GM12892 (cell line): ENCODE measurements at places on chromosomes 13 and 19.

DNA sequence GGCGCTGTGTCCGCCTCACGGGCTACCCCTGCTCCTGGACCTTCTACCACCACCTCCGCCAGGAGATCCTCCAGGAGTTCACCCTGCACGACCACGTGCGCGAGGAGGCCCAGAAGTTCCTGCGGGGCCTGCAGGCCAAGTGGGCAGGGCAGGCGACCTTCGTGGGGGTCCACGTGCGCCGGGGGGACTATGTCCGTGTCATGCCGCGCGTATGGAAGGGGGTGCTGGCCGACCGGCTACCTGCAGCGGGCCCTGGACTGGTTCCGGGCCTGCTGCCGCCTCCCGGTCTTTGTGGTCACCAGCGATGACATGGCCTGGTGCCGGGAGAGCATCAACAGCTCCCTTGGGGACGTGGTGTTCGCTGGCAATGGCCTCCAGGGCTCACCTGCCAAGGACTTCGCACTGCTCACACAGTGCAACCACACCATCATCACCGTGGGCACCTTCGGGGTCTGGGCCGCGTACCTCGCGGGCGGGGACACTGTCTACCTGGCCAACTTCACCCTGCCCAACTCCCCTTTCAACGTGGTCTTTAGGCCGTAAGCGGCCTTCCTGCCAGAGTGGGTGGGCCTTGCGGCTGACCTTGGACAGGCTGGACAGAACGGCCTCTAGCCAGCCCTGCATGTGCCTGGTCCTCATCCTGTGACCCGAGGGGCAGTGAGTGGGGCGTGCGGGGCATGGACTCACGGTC is 7.8 kb upstream of the NTN5 start:
- DNase-seq, result no peak

GRCh38 chr13:114063545-114064449 is 68.6 kb downstream of the RASA3 start:
- no peak for DNase-seq

DNA sequence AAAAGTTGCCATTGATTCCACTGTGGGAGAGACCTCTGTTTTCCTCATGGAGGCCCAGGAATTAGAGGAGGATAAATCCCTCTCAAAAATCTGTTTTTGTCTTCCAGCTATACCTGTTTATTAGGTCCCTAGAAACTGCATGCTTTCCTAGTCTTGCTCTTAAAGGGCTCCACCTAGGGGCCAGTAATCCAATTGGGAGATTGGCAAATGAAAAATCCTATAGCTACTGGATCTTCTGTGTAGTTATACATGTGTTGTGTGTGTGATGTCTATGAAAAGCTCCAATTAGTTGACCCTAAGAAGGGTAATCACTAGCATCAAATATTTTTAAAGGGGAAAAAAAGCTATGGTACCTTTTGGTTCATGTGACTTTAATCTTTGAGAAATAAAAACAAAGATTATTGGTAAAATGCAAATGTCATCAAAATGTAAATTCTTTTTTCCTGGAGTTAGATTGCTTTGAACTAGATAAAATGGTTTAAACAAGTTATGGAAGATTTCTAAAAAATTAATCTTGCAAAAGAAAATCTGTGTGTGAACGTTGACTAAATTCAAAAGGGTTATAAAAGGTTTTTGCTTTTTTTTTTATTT is 63.4 kb upstream of the C1QTNF9B start:
- DNase-seq, result no peak

DNA sequence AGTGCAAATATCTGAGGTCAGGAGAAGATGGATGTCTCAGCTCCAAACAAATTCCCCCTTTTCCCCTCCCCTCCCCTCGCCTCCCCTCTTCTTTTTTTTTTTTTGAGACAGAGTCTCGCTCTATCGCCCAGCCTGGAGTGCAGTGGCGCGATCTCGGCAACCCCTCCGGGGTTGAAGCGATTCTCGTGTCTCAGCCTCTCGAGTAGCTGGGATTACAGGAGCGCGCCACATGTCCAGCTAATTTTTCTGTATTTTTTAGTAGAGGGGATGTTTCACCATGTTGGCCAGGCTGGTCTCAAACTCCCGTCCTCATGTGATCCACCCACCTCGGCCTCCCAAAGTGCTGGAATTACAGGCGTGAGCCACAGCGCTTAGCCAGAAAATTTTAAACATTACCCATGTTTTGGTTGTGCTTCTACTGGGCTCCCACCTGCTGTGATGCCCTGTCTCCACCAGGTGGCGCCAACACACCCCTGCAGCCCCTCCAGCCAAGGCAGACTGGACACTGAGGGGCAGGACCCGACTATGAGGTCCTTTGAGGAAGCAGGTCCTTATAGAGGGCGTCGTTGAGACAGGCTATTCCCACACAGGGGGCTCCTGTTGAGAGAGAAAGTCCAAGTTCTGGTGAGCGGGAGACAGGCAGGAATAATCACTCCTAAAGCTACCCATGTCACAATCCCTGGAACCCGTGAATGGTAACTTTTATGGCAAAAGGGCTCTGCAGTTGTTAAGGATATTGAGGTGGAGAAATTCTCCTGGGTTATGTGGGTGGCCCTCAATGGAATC is 6.3 kb downstream of the ERICH4 start:
- peak; percentile 78 for DNase-seq

DNA sequence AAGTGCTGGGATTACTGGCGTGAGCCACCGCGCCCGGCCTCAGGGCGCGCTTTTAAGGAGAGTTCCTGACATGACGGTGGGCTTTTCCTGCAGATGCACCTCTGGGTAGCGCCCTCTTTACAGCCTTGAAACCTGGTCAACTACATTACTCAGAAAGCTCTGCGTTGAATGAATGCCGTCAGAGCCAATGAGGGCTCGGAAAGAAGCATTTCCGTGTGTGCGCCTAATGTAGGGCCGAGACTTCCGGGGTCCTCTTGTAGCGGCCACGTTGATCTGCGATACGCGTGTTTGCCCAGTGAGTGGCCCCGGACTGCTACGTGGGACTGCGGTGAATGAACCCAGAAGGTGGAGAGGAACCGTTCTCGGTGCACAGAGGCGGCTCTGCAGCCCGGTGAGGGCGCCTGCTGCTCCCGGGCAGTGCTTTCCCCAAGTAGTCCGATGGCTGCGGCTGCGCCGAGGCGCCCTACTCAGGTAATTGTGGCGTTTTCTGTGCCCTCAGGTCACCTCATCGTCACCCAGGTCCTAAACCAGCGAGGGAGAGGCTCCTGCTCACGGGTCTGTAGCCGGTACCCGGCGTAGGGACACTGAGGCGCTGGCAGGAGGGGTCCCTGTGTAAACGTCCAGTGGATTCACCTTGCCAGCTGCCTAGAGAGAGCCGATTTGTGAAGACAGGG is 4.9 kb upstream of the ZNF552 start:
- DNase-seq, result peak; percentile 77

GRCh38 chr13:110499621-110500281 is 61.8 kb downstream of the RAB20 start:
- DNase-seq, result no peak

- no peak for DNase-seq
Measured at GRCh38 chr19:10846500-10847202, 1.6 kb upstream of the C19orf38 start.

DNA sequence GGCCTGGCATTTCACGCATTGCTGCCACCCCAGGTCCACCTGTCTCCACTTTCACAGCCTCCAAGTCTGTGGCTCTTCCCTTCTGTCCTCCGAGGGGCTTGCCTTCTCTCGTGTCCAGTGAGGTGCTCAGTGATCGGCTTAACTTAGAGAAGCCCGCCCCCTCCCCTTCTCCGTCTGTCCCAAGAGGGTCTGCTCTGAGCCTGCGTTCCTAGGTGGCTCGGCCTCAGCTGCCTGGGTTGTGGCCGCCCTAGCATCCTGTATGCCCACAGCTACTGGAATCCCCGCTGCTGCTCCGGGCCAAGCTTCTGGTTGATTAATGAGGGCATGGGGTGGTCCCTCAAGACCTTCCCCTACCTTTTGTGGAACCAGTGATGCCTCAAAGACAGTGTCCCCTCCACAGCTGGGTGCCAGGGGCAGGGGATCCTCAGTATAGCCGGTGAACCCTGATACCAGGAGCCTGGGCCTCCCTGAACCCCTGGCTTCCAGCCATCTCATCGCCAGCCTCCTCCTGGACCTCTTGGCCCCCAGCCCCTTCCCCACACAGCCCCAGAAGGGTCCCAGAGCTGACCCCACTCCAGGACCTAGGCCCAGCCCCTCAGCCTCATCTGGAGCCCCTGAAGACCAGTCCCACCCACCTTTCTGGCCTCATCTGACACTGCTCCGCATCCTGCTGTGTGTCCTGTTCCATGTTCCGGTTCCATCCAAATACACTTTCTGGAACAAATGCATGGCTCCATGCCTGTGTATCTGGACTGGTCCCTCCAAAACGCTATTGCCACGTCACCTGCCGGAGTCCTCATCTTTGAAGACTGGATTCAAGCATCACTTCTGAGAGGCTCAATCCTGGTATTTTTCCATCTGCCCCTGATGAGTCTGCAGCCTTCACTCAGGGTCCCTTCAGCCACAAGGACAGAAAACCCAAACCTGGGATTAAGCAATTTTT is 10.7 kb upstream of the DHDH start:
- DNase-seq, result no peak

- no peak for DNase-seq
Measured at GRCh38 chr19:40416918-40417642, 3.9 kb upstream of the PRX start.

- DNase-seq, result no peak
Measured at GRCh38 chr13:114286808-114287207, 5.4 kb downstream of the UPF3A start.

DNA sequence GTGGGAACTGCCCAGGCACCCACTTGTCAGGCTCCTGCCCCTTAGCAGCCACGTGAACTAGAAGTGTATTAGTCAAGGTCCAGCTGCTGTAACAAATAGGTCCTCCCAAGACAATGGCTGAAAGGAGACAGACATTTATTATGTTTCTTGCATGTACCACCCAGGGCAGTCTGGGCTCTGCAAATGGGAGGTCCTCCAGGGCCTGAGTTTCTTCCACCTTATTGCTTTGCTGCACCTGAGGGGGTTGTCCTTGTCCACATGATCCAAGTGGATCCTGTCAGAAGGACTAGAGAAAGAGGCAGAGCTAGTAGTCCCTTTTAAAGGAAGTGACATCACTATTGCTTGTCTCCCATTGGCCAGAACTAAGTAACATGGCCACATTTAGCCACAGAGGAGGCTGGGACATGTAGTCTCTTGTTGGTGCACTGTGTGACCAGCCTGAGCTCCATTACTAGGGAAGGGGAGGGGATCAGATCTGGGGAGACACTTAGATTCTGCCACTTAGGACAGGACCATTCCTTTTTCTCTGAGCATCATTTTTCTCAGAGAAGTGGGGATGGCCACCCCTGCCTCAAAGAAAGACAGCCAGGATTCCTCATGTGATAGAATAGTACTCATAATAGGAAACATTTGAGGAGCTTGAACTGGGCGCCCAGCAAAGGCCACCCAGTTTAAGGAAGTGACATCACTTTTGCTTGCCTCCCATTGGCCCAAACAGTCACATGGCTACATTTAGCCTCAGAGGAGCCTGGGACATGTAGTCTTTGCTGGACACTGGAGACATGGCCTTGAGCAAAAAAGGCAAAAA is 15.1 kb downstream of the CC2D1A start:
- DNase-seq, result no peak

GRCh38 chr13:83298617-83299016 is 583.7 kb downstream of the SLITRK1 start:
- no peak for DNase-seq

GRCh38 chr19:16373989-16374388 is 49.4 kb downstream of the KLF2 start:
- no peak for DNase-seq

DNA sequence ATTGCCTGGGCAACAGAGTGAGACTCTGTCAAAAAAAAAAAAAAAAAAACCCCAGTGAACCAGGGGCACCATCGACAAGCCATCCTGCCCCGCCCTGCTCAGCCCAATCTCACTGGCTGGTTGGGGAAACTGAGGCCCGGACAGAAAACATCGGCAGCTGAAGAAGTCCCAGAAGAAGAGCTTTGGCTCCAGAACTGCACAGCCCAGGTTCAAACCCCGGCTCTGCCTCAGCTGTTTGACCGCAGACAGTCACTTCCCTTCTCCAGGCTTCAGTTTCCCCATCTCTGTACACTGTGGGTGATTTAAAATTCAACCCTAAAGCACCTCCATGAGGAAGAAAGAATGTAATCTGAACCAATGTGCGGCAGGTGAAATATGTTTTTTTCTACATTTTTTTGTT is 9.4 kb upstream of the SEMA6B start:
- DNase-seq, result no peak

DNA sequence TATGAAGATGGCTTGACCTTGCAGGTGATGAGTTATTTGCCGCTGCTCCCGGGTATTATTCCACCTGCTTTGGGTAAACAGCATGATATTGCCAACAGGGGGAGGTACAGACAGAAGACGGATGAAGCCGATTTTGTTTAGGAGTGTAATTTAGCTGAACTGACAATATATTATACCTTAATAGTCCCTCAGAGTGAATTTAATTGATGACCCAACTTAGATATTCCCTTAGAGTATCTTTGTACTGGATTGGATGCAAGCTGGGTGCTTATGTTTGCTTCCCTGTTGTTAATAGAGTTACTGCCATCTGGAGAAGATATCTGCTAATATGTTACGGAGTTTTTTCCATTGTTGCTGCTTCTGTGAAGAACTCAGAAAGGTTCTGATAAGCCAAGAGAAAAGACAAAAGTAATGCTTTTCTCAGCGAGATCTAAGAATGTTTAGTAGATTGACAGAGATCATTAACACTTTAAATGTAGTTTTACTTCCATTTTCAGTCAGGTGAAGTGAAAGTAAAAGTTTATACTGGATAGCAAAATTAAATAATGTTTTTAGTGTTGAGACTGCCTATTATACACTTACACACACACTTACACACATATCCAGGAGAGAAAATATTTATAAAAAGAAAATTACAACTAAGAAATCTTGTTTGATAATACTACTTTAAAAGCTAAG is 2220.8 kb upstream of the PCDH20 start:
- DNase-seq, result no peak

DNA sequence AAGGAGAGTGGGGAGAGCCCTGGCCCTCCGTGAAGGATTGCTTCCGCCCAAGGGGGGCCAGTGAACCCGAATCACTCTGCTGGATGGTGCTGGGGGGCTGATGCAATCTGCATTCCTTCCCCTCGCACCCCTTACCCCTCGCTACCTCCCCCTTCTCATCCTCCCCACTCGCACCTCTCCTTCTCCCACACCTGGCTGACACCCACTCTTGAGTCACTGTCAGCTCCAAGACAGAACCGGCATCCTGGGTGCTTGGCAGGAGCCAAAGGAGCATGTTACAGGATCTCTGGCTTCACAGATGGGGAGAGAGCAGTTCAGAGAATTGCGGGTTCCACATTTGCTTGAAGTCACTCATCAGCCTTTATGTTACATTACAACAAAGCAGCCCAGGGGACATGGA is 125.9 kb upstream of the GJB6 start:
- DNase-seq, result no peak

DNA sequence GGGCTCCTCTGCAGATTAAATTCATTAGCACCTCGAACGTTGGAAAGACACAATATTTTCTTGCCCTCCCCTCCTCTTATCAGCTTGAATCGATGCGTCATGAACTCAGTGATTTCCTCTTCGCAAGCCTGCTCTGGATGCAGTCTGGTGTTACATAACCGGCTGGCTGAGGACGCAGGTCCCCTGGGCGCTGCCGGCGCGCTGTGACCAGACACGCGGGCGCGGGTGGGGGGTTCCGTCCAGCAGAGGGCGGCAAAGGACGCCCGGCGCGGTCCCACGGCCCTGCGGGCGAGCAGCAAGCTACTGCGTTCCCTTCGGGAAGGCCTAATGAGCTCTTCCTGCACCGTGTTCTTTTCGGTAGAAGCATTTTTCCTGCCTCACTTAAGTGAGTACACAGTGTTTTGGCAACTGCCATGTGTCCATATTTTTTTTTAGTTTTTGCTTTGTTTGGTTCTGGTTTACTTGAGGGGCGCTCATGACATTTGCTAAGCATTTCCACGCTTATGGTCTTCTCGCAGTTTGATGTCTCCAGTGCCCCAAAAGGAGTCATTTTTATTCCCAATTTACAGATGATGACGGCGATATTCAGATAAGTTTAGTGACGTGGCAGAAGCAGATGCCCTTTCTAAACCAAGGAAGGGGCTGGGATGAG is 112.2 kb upstream of the MBNL2 start:
- peak; percentile 76 for DNase-seq
